ENCODE measurements at places on chromosomes 4 and X.

GRCh38 chr4:93182722-93183121 is 645.8 kb upstream of the ATOH1 start:
- no peak for DNase-seq

DNA sequence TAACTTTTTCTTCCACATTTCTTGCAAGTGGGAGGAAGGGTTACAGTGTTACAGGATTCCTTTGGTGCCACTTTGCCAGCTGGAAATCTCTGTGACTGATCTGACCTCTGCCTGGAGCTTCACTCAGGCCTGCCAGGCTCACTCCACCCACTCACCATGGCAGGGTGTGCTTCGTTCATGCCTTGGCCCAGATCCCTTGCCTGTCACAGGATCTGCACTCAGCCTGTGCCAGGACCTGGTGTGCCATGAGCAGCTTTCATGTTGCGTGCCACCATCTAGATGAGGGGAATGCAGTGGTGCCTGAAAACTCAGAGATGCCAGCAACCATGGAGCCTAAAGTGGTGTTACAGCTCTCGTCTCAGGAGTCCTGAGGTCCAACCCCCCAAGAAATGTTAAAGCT is 2596.4 kb downstream of the PCDH7 start:
- no peak for DNase-seq

DNA sequence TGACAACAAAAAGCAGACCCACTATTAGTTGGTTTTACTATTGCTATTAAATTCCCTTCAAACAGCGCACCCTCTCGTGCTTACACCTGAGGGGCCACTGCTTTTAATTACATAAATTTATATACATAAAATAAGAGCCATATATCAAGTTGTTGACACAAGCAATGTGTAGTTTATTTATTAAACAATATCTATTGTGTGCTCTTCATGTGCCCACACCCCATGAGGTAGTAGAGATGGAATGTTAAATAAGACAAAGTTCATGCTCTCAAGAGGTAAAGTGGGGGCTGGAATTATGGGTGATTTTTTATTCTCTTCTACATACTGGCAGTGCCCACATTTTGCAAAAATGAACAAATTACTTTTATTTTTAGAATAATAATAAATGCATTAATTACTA is 47.3 kb downstream of the KCNIP4 start:
- no peak for DNase-seq

DNA sequence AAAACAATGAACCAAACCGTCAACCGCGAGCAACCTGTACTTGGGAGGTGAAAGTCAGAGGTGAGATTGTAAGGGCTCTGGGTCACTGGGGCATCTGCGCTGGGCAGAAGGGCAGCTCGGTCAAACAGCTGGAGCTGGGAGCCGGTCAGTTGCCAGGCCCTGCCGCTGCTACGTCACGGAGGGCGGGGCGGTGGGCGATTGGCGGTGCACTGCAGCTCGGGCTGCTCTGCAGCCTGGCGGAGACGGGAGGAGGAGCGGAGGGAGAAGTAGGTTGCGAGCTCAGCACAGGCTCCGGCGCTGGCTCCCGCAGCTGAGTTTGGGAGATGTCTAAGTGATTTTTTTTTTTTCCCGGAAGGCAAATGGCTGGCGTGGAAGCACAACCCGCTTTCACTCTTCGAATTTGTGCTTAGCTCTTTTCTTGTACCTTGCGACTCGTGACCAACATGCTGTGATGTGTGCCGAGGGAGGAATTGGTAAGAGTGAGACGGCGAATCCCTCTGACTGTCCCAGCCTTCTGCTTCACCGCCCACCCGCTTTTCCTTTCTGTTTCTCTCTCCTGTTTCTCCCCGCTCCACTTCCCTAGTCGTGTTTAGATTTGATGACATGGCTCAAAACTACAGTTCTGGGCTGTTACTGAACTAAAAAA is at the start of gene ATP10D:
Gene ATP10D (plus strand): TSS at position 229 of the 646 bp plus-strand sequence. CDS start 27,266 bp downstream, outside the sequence.
- peak; percentile 56 for DNase-seq

DNA sequence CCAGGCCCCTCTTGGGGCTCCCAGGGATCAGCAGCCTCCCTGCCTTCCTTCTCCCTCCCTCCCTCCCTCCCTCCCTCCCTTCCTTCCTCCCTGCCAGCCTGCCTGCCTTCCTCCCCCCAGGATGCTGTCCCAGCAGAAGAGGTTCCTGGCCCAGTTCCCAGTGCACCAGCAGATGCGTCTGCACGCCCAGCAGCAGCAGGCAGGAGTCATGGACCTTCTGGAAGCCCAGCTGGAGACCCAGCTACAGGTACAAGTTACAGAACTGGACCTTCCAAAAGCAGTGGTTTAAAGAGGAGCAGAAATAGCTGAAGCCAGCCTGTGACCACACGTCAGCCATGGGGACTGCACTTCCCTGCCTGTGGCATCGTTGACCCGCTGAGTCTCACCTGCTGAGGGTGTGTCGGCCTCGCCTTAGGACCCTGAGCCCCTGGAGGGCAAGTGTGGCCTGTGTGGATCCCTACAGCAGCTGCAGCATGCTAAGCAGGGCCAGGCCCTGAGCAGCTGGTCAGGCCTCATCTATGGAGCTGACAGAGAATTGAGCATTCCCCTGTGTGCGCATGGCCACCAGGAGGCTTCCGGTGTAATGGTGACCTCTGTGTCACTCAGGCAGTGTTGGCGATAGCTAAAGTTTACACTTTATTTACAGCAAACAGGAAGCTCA is 84.7 kb downstream of the CRMP1 start:
- no peak for DNase-seq

- no peak for DNase-seq
Measured at GRCh38 chr4:141957416-141957815, 321.0 kb downstream of the IL15 start.

GRCh38 chrX:143788265-143788664 is 67.7 kb upstream of the SPANXN2 start:
- no peak for DNase-seq

DNA sequence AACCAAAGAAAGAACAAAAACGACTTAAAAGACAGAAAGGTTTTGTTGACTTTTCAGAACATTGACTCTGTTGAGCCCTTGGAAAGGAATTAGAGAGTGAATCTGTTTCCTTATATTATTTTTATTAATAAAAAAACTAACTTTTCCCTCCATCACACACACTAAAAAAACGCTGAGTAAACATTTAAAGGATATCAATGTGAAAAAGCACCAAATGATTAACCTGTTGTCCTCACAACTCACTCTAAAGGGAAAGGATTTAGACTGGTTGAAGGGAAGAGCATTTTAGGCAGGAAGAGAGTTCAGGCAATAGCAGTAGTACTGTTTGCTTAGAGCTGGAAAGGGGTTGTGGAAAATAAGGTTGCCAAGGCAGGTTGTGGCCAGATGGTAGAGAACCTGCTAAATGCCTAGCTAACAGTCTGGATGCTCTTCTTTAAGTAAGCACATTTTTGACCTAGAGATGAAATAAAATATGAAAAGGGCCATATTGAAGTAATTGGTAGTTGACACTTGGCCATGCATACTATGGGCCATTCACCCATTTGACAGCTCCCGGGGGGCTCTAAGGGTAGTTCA is 98.0 kb upstream of the NDP start:
- no peak for DNase-seq

DNA sequence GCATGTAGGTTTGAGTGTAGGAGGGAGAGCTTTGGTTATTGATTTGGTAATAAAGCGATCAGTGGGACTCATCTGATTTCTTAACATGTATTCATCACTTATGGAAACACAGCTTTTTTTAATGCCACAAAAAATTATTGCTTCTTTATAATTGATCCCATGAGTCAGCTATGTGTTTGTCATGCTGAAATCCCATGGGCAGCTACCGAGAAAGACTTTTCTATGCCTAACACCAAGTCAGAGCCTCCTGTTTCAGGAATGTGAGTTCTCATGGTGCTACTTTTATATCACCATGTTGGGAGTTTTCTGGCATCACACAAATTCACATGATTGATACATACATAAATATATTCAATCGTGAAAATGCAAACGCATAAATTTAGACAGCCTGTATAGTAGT is 165.7 kb downstream of the RAPGEF2 start:
- DNase-seq = no peak

GRCh38 chrX:21656587-21657317 is 1.4 kb downstream of the KLHL34 start:
- DNase-seq = no peak

- no peak for DNase-seq
Measured at GRCh38 chr4:61445374-61446063, 245.4 kb downstream of the ADGRL3 start.

GRCh38 chr4:138773321-138773720 is 242.3 kb upstream of the NOCT start:
- no peak for DNase-seq

DNA sequence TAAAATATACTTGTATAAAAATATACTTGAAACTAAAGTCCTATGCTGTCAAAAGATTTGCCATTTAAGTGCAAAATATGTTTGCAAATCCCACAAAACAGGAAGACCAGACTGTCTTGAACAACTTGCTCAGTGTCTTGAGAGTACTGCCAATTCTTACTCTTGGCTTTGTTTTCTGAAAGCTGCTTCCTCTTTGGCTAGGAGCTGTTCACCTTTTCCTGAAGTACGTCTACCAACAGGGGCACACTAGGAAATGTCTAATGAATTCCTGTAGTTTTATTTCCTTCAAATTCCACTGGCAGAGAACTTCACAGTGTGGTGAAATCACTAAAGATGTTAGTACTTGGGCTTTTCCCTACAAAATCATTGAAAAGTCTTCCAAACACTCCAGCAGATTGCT is 46.4 kb upstream of the ABCG2 start:
- no peak for DNase-seq

DNA sequence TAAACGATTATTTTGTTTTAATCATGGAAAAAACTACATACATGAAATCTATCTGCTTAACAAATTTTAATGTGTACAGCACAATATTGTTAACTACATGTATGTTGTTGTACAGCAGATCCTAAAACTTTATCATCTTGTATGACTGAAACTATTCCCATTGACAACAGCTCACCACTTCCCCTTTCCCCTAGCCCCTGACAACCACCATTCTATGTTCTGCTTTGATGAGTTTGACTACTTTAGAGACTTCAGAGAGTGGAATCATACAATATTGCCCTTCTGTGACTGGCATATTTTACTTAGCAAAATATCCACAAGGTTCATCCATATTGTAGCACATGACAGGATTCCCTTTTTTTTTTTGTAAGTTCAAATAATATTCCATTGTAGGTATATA is 185.9 kb downstream of the CFAP299 start:
- no peak for DNase-seq

GRCh38 chrX:94366616-94367015 is 692.6 kb downstream of the FAM133A start:
- DNase-seq = no peak

- DNase-seq = no peak
Measured at GRCh38 chrX:37818031-37818430, 29.3 kb downstream of the DYNLT3 start.

- no peak for DNase-seq
Measured at GRCh38 chr4:151950993-151951670, 190.3 kb upstream of the GATB start.

DNA sequence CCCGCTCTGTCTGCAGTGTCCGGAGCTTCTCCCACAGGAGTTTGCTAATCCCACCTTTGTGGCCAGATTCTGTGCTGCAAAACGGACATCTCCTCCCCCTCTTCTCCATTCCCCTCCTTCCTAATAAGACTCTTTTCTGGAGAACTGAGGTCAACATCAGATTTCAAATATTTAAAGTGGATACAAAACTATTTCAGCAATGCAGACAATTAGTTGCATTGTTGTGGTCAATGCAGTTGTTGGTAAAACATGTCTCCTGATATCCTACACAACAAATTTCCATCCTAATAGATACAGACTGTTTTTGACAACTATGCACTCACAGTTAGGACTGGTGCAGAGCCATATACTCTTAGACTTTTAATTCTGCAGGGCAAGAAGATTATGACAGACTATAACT is 5.1 kb upstream of the MCUB start:
- DNase-seq = no peak

- no peak for DNase-seq
Measured at GRCh38 chr4:2248044-2248780, 6.3 kb upstream of the HAUS3 start.

GRCh38 chr4:150256841-150257730 is 178.8 kb downstream of the DCLK2 start:
- DNase-seq = no peak

DNA sequence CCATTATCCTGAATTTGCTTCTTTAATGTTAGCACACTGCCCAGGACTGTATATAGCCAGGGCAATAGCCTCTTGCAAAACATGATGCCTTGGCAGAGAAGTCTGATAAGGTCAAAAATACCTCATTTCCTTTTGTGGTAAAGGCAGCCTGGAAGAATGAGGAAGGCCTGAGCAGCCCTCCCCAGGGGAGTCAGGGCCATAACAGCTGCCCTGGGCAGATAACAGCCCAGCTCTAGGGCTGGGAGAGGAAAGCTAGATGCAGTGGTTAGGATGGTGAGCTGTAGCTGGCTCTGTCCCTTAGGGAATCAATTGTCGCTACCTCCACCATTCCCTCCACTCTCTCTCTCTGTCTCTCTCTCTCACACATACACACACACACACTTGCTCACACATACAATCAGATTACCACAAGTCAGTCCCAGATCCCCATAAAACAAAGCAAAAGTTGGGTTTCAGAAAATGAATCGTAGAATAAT is 29.2 kb downstream of the EFHC2 start:
- DNase-seq = no peak

DNA sequence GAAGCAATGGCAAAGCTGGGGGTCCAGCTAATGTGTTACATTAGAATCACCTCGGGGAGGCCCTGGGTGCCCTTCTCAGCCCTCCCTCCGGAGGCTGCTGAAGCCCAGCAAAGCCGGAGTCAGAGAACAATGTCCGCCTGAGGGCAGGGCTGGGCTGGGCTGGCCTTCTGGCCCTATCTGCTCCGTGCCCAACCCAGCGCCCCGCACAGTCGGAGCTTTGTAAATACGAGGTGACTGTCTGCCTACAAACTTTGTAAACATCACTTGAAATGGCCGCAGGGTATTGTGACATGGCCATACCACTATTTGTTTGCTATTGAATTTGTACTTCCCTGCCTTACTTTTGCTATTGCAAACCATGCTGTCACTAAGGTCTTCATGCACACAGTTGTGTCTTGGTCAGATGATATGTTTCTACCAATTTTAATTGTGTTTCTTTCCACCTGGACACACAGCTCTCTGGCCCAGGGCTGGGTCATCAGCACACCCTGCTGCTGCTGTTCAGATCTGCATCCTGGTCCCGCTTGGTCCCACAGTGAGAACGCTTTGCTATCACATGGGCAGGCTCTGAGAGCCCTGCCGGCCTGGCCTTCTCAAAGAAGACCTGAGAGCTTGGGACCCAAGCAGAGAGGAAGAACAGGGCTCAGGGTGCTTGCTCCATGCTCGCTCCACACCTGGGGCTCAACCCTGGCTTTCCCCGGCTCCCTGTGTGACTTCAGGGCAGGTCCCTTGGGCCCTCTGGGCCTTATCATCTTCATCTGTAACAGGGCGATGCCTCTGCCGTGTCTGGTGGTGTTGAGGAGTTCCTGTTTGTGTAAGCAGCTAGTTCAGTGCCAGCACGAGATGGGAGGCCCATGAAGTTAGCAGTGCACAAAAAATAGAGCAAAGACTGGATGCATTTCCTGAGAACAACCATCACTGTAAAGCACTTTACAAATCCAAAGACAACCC is 2.3 kb downstream of the S100P start:
- peak; percentile 62 for DNase-seq

- no peak for DNase-seq
Measured at GRCh38 chr4:3433138-3433869, 8.5 kb upstream of the HGFAC start.

GRCh38 chr4:97238956-97239666 is 904.2 kb downstream of the STPG2 start:
- DNase-seq = no peak

Data from T-helper 22 cell (primary cell).